ENCODE measurements at places on chromosomes 4 and X. TPM values are rescaled to one million over a fixed set of nuclear protein-coding genes. Genes with fewer than 3 reads are reported as not detected.

The ETDA gene
- total RNA-seq: not detected

The REPS2 gene
- 34.4 TPM for total RNA-seq

The P2RY10 gene
- total RNA-seq: 2.3 TPM

DNA sequence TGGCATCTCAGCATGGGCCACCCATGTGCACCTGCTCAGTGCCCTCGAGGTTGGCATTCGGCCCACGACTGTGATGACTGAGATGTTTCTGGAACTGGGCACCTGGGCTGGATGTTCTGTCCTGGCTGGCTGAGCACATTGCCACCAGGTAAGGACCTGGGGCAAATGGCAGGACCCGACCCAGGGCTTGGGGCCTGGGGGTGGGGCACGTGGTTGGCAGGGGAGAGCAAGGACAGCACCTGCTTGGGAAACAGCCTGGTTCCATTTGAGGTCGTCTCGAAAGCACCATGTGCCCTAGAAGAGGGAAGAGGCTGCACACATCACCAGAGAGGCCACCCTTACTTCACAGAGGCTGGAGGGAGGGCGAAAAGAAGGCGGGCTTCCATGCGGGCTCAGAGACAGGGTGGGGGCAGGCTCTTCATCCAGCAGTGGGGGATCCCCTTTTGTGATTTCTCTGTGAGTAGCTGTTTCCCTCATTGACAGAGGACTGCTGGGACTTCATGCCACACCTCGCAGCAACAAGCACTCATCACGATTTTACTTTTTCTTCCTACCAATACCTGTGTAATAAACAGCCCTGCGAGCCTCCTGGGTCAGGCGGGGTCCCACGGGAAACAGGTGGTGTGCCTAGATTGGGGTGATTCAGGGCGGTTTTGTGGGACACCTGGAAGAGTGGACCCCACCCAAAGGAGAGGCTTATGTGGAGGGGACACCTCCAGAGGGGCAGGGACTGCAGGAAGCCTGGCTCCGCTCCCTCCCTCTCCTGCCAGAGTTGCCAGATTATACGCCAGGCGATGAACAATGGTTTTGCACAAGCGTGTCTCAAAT, 12.0 kb downstream of the TMEM187 start:
- no peak for DNase-seq

GRCh38 chrX:15497865-15498264, 2.7 kb upstream of the BMX start:
- peak; percentile 54 for DNase-seq

GRCh38 chr4:182145334-182145905, 97.8 kb upstream of the TENM3 start:
- DNase-seq: no peak

- DNase-seq: no peak
Measured at GRCh38 chr4:101307899-101308298, 39.4 kb downstream of the PPP3CA start.

GRCh38 chr4:122689972-122690371, 42.5 kb upstream of the BBS12 start:
- DNase-seq: no peak

The ASB9 gene
- total RNA-seq: 3.7 TPM

DNA sequence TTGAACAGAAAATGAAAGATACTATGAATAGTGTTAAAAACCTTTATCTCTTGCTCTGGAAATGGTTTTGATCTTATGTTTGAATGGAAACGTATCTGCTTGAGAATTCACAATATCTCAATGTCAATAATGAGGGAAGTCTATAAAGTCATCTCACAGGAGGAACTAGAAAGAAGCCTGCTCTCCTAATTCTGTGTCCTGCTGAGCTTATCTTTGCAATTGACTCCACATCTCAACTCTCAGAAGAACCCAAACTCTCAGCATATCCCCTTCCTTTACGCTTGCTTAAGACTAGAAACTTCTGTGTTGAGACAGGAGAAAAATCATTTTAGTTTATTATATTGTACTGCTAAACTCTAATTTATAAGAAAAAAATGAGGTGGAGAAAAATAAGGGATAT, 8.3 kb upstream of the PF4V1 start:
- no peak for DNase-seq

The RHOXF1 gene
- 0.49 TPM for total RNA-seq

DNA sequence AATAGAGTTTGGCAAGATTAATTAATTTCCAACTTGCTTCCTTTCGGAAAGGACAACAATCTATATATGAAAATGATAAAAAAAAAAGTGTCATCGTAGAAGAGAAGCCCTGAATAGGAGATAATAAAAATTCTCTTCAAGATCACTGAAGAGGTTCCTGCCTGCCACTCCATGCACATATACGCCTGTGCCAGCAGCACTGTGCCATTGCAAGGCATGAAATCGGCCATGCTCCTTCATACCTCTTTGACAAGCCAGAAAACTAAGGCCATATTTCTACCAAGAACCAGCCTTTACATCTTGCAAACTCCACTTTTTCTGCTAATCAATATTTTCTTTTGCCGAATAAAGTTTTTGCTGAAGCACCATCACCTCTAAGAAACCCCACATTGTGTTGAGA, 365.5 kb downstream of the CXXC4 start:
- DNase-seq: no peak

- no peak for DNase-seq
Measured at GRCh38 chr4:147809211-147809610, 77.3 kb downstream of the ARHGAP10 start.

The SLC34A2 gene
- 1,970 TPM for total RNA-seq

DNA sequence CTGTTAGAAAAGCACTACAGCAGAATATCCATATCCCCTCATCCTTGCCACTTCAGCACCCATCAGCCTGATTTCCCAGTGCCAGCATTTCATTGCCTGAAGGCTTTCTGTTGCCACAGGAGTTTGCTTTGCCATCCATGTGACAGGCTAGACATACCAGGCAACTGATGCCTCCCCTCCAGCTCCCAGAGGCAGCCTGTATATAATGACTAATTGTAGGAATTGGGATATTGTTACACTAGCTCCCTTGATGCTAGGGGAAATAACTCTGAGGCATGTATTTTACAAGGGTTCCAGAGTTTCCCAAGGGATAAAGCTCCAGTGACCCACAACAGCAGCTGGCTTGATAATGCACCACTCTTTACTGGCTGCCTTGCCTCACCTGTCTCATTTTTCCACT, 608.0 kb upstream of the FTHL17 start:
- no peak for DNase-seq

The ITIH6 gene
- total RNA-seq: not detected

- no peak for DNase-seq
Measured at GRCh38 chrX:132367984-132368383, 120.9 kb downstream of the MBNL3 start.

DNA sequence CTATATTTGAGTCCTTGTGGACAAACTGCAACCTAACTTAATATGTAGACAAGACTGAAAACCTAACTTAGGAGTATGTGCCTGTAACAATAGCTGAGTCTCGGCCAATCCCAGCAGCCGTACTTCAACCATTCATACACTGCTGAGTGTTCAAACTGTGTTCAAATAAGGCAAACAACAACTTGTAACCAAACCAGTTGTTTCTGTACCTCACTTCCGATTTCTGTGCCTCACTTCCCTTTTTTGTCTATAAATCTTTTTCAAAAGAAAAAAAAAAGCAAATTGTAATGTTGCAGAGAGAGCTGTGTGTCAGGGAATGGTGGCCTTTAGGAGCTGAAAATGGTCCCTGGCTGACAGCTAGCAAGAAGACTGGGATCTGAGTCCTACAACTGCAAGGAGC, 46.0 kb downstream of the GEMIN8 start:
- no peak for DNase-seq

The MXRA5 gene
- 1.4 TPM for total RNA-seq

The GYPE gene
- 0.89 TPM for total RNA-seq
